ENCODE measurements at places on chromosomes 2 and 18.

DNA sequence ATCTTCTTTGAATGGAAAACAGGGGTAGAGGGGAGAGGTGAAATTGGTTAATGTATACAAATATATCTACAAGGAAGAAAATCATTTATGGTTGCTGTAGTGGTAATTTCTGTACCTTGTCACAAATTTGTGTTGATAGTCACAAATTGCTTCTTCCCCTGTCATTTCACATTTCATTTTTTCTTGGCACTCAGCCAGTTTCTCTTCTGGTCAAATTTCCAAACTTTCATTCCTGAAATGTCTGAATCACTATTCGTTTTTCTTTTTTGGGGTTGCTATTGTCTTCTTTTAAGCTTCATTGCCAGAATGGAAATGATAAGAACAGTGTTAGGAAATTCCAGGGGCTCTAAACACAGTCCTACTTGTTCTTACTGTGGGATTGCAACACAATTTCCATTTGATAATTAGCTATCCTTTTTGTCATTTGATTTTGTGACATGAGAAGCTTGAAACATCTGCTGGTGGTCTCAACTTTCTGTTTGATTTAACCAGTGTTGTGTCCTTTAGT, 136.0 kb upstream of the GCFC2 start:
- DNase-seq, result no peak

DNA sequence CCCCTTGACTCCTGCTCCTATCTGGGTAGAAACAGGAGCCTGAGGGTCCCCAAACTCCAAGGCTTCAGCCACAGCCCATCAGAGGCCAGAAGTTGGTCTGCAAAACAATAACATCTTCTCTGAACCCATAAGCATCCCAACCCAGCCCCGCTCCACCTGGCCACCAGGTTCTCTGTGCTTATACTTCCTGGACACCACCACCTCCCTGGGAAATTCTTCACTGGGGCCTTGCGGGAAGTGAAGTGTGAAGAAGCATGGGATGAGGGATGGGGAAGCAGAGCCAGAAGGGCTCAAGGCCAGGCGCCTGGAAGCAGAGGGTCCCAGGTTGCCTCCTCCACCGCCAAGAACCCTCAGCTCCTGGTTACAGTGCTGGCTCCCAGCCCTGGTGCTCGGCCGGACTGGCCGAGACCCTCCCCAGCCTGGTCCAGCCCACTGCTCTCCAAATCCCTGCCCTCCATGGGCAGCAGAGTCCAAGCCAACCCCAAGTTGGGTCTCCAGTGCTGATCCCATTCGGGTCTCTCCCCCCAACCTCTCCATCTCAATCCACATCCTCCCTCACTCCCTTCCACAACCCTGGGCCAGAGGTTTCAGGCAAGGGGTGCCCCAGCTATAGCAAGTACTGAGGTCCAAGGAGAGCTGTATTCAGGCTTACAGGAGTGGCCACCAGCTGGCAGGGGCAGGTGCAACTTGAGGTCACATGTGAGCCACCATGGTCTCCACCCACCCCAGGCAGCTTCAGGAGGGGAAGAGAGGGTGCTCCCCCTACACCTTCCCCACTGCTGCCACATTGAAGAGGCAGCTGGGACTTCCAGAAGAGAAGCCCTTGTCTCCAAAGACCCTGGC, 60.7 kb downstream of the TNS1 start:
- DNase-seq, result no peak

GRCh38 chr2:3007135-3007534, 370.5 kb downstream of the EIPR1 start:
- no peak for DNase-seq

GRCh38 chr2:30516166-30516565, 69.1 kb downstream of the LCLAT1 start:
- DNase-seq, result no peak

GRCh38 chr2:151827564-151828142, 568 bp downstream of the ARL5A start:
- no peak for DNase-seq

Measured in right hindlimb (tissue), 1 donor.